ENCODE measurements at places on chromosomes 3 and 15.
A peak's percentile ranks its signal among the peaks of the same experiment; 100 is the strongest.

- DNase-seq, result no peak
Measured at GRCh38 chr3:127264292-127264691, 23.6 kb downstream of the PRR20G start.

- no peak for DNase-seq
Measured at GRCh38 chr3:185208823-185209222, 45.0 kb downstream of the EHHADH start.

GRCh38 chr3:184598574-184598927 lies 37.0 kb downstream of the EPHB3 start:
- no peak for DNase-seq

DNA sequence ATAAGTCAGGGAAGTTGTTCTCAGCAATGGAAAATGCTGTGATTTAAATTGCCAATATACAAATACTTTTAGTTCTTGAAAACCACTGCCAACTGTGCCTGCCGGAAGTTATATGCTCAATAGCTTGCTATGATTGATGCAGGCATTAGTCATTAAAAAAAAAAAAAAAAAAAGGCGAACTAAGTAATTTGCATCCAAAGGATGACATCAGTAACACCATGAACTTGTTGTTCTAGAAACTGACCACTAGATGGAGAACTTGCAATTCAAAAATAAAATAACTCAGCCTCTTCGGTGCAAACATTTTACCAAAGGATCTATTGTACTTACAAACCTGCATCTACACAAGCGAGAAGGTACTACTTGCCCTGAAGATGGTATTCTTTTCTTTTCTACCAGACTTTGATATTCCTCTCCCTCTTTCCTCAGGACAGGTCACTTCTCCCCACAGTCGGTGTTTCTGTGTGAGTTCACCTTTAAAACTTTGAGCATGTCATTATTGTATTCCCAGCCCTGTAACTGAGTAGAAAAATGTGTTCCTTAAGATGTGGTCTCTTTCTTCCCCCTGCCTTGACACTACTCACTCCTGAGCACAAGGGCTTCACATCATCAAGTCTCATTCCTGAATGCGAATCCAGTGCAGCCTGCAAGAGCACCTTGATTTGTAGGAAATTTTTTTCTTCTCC lies 115.0 kb upstream of the VEPH1 start:
- DNase-seq, result no peak

GRCh38 chr3:101300073-101300472 lies 20.3 kb downstream of the IMPG2 start:
- DNase-seq, result no peak

GRCh38 chr15:88480981-88481380 lies 13.5 kb downstream of the MRPS11 start:
- no peak for DNase-seq

- DNase-seq, result peak; percentile 18
Measured at GRCh38 chr15:84914909-84915605, 30.6 kb downstream of the SLC28A1 start.

GRCh38 chr15:69058830-69059556 lies 44.5 kb downstream of the NOX5 start:
- DNase-seq, result peak; percentile 72

DNA sequence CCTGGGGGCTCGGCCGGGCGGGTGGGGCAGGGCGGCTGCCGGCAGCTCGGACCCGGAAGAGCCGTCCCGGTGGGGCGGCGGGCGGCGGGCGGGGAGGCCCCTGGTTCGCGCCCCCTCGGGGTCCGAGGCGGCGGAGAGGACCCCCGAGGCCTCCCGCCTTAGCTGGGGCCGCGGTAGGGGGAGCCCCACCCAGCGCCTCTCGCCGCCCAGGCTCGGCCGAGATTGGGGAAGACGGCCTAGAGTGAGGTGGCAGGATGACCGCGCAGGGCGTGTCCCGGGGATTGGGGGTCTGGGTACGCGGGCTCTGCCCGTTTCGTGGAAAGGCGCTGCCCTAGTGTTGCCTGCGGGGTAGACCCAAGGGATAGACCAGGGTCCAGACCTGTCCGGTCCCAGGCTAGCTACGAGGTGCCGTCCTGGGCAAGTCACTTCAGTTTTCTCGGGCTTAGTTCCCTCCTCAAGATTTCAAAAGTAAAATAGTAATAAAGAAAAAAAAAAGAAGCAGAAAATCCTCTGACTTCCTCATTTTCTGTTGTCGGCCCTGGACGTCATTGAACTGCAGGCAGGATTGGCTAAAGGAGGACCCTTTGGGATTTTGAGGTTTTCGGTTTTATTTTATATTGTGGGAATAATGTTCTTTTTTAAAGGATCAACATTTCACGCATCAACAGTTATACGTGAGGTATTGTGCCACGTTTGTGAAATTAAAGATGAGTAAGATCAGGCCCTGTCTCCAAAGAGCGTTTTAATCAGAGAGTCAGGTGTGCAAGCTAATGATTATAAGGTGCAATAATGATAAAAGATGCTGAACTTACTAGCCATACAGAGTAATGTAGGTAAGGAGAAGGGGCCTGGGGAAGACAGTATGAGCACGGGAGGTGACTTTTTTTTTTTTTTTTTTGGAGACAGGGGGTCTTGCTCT lies 679 bp downstream of the IQGAP1 start:
- peak; percentile 52 for DNase-seq

DNA sequence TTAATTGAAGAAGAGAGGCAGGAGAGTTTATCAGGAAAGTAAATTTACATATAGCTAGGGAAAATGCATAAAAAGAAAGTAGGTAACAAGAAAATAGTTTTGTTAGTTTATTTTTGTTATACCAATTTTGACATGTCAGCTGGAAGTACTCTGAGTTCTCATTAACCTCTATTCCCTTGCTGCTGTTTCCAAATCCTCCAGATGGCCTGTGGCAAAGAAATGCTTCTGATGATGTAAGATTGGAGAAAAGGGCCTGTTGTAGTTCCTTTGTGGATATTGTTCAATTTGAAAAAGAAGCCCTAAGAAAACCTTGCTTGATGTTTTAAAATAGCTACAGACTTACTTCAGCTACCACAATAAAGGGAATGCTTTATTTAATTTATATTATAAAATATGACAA lies 192.9 kb upstream of the SLITRK3 start:
- no peak for DNase-seq

- no peak for DNase-seq
Measured at GRCh38 chr3:10004506-10004905, 17.9 kb upstream of the EMC3 start.

- no peak for DNase-seq
Measured at GRCh38 chr15:97930230-97930629, 30.3 kb upstream of the ARRDC4 start.

DNA sequence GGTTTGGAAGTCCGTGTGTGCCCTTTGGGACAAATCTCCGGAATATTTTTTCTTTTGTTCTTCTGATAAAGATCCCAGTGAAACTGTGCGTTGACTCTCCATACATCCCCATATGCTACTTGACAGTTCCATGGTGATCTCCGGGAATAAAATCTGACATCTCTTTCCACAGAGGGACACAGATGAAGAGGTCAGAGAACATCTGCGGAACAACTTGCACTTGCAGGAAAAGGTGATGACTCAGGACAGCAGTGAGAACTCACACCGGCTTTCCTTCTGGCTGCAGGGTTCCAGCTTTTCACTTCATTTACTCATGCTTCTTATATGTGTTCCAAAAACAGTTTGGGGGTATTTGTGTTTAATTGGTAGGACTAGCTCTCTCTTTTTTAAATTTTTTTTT lies 157.5 kb upstream of the CHRM5 start:
- no peak for DNase-seq

- no peak for DNase-seq
Measured at GRCh38 chr3:46840491-46840890, 22.8 kb downstream of the MYL3 start.

DNA sequence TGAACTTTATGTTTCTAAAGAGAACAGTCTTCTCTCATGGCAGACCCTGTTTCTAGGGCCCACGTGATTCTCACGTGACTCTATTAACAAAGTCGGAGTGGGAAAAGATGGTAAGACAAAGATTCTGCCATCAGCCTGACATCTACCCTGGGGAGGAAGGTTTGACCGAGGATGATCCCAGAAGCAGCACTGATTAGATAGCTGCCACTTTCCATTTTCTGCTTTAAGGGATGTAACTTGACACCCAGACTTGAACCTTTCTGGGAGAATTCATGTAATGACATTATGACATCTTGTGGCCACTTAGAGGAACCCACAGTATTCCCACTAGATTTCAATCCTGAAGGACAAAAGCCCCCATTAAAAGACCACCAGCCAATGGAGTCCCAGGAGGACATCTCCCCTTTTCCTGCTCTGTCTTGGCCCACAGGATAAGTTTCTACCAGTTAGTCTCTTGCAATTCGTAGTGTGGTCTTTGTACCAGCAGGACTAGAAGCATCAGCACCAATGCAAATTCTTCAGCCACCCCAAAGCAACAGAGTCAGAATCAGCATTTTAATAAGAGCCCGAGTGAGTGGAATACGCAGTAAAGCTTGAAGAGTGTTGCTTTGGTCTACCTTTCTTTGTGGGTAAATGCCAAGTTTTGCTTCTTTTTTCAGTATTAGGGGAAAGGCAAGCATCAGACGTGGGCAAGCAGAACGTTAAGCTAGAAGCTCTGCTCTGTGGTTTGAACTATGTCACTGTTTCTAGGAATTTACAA lies 480.5 kb upstream of the PROK2 start:
- no peak for DNase-seq

GRCh38 chr3:34140616-34141015 lies 342.2 kb downstream of the PDCD6IP start:
- no peak for DNase-seq

GRCh38 chr3:188624828-188625227 lies 470.9 kb downstream of the LPP start:
- DNase-seq, result no peak

GRCh38 chr3:179438841-179439240 lies 12.4 kb downstream of the GNB4 start:
- peak; percentile 24 for DNase-seq

DNA sequence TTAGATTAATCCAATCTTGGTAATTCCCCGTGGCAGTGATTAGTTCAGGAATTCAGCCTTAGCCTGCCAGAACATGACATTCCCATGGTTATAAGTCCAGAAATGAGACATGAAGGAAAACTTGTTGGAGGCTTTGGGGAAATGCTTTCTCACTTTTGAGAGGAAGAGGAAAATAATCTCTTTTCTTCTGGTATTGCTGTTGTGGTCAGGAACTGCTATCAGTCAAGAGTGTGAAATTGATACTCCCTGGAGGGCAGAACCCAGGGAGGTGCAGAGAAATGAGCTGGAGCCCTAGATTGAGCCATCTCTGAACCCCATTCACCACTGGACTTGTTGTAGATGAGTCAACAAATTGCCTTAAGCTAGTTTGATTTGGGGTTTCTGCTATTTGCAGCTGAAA lies 38.6 kb upstream of the APH1B start:
- no peak for DNase-seq

DNA sequence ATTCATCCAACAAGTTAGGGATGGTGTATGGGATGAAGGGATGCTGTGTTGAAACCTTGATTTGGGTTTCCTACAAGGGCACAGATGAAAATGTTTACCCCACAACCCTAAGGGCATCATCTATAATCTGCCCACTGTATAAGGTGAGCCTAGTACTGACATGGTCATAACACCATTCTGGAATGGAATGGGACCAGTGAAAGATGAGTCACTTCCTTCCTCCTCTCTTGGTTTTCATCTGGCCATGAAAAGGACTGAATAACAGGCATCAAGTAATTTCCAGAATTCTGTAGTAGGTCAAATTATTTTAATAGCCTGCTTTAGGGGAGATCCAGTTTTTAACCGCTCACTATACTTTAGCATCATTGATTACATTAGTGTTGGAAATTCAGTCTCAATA lies 538.6 kb downstream of the NR2F2 start:
- no peak for DNase-seq

DNA sequence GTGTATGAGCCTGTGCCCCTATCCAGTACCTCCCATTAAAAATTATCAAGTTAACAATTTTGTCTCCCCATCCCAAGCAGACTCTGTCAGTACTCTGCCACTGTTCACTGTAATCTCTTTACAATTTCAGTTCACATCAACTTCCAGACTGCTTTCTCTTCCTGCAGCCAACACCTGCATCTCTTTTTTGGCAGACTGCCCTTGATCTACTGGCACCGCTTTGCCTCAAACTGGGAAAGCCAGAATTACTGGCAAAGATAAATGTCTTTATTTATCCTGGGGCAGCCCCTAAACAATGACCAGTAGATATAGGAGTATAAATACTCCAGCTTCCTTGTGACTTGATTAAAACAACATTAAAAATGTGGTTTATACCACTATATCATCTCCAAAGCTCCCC lies 494.1 kb downstream of the ZNF385D start:
- no peak for DNase-seq

DNA sequence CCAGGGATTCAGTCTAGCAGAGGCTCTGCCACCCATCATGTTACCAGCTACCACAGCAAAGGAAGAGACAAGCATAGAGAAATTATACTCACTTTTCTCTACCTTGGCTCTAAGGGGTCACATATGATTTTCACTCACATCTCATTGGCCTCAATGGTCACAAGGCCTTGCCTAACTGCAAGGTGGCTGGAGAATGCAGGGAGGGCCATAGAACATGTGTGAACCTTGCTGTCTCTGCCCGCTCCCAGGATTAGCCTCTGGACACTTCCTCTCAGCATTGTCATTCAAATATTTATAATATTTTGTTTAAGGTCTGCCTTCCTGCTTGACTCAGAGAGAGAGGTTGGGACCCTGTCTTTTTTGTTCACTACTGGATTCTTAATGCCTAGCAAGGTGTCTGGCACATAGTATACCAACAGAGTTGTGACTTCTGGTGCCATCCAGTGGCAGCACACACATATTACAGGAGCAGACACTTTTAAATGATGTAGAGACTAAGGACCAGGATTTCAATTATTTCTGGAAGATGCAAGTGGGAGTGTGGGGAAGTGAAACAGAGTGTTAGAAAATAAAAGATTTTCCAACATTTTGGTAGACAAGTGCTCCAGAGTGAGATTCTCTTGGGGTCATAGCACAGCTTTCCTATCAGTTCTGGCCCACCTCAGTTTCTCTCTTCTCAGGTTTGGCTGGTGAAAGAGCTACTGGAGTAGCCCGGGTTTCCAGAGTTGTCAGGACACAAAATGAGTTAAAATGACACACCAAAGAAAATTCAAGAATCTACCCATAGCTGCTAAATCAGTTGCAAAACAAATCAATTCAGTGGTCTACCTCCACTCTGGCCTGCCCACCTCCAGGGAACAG lies 119.0 kb upstream of the RASGRP1 start:
- peak; percentile 77 for DNase-seq

GRCh38 chr3:174858353-174858752 lies 781 bp upstream of the NAALADL2 start:
- DNase-seq, result no peak

DNA sequence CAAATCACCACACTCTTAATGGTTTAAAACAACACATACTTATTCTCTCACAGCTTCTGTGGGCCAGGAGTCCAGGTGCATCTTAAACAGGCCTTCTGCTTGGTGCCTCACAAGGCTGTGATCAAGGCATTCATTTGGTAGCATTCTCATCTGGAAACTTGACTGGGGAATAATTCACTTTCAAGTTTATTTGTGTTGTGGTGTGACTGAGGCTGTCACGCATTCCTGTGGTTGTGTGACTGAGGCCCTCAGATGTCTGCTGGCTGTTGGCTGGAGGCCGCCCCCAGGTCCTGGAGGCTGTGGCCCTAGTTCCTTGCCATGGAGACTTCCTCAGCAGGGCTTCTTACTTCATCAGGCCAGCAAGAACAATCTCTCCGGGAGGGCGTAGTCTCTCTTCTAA lies 16.9 kb upstream of the FAM3D start:
- no peak for DNase-seq

- DNase-seq, result no peak
Measured at GRCh38 chr15:98824595-98824994, 176.3 kb downstream of the IGF1R start.

Data from DND-41 (cell line).